Ovary (tissue), 10 donors: ENCODE measurements at places on chromosomes 6 and 20. TPM values are rescaled to one million over a fixed set of nuclear protein-coding genes. Genes with fewer than 3 reads are reported as not detected.

DNA sequence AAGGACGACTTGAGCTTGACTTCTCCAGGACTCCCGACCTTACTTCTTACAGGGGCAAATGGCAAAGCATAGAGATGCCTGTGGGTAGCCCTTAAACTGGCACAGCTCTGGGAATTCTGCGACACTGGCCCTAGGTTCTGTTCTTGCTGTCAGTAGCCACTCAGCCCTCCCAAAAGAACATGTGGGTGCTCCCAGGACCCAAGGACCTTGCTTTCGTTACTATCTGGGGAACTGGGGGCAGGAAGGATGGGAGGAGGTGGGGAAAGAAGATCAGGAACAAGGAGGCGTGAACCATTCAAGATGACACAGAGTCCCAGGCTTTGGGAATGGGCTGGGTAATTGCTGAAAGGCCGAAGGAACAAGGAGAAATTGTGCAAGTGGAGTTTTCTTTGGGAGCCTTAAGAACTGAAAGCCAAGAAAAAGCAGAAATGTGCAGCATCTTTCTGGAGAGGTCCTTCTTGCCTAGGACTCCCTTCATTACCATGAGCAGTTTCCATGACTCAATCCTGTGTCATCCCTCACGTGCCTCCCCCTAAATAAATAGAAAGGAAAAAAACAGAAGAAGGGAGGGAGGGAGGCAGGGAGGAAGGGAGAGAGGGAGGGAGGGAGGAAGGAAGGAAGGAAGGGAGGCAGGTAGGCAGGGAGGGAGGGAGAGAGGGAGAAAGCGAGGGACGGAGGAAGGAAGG, 284.6 kb upstream of the FOXQ1 start:
- no peak overlapping the region for H3K4me3 ChIP-seq
- H3K27ac ChIP-seq: no peak overlapping the region
- no peaks in the 10 kb centered on the region for H3K4me1 ChIP-seq
- H3K36me3 ChIP-seq: no peaks in the 10 kb centered on the region
- no peaks in the 10 kb centered on the region for H3K27me3 ChIP-seq

The MEI4 gene
- total RNA-seq: 0.05 TPM

- DNase-seq: no peak
- H3K4me1 ChIP-seq: no peaks in the 10 kb centered on the region
- H3K4me3 ChIP-seq: no peak overlapping the region
- H3K27me3 ChIP-seq: no peaks in the 10 kb centered on the region
- H3K27ac ChIP-seq: no peak overlapping the region
- H3K36me3 ChIP-seq: no peaks in the 10 kb centered on the region
Observed at GRCh38 chr6:37501632-37502491, 2.2 kb upstream of the CCDC167 start.

The HDAC2 gene
- 66.7 TPM for total RNA-seq

GRCh38 chr6:153564803-153565202, 433.7 kb upstream of the RGS17 start:
- no peak overlapping the region for H3K27ac ChIP-seq
- H3K36me3 ChIP-seq: no peaks in the 10 kb centered on the region
- no peaks in the 10 kb centered on the region for H3K27me3 ChIP-seq

The LY6G6C gene
- 4.9 TPM for total RNA-seq

GRCh38 chr20:4050203-4050980, 35.0 kb upstream of the RNF24 start:
- DNase-seq: no peak
- H3K36me3 ChIP-seq: no peaks in the 10 kb centered on the region
- H3K4me3 ChIP-seq: no peak overlapping the region
- no peaks in the 10 kb centered on the region for H3K27me3 ChIP-seq

The CLPSL1 gene
- not detected for total RNA-seq

GRCh38 chr6:163675611-163676010, 261.1 kb downstream of the QKI start:
- no peaks in the 10 kb centered on the region for H3K27me3 ChIP-seq
- H3K4me1 ChIP-seq: no peaks in the 10 kb centered on the region
- H3K36me3 ChIP-seq: no peaks in the 10 kb centered on the region
- no peak for DNase-seq

GRCh38 chr20:44576297-44576696, 6.1 kb upstream of the PKIG start:
- no peak overlapping the region for H3K4me3 ChIP-seq
- H3K4me1 ChIP-seq: peaks cover 15% of the 10 kb centered on the region

The GJA10 gene
- total RNA-seq: not detected

GRCh38 chr6:119127627-119128026, 49.2 kb upstream of the FAM184A start:
- H3K4me1 ChIP-seq: no peaks in the 10 kb centered on the region
- DNase-seq: no peak
- no peak overlapping the region for H3K27ac ChIP-seq
- no peaks in the 10 kb centered on the region for H3K27me3 ChIP-seq
- no peak overlapping the region for H3K4me3 ChIP-seq

GRCh38 chr6:89400912-89401399, 11.1 kb downstream of the RRAGD start:
- H3K27ac ChIP-seq: no peak overlapping the region
- H3K4me3 ChIP-seq: no peak overlapping the region
- H3K27me3 ChIP-seq: no peaks in the 10 kb centered on the region
- no peaks in the 10 kb centered on the region for H3K4me1 ChIP-seq
- no peak for DNase-seq

The KIF13A gene
- 35.3 TPM for total RNA-seq

The STXBP5 gene
- total RNA-seq: 7.6 TPM

The NOX3 gene
- total RNA-seq: not detected

The OR2J3 gene
- 0.12 TPM for total RNA-seq

GRCh38 chr6:25717866-25718740, 36.4 kb upstream of the SLC17A4 start:
- no peak overlapping the region for H3K4me3 ChIP-seq
- no peaks in the 10 kb centered on the region for H3K36me3 ChIP-seq
- no peak for DNase-seq
- no peaks in the 10 kb centered on the region for H3K27me3 ChIP-seq
- H3K4me1 ChIP-seq: no peaks in the 10 kb centered on the region

DNA sequence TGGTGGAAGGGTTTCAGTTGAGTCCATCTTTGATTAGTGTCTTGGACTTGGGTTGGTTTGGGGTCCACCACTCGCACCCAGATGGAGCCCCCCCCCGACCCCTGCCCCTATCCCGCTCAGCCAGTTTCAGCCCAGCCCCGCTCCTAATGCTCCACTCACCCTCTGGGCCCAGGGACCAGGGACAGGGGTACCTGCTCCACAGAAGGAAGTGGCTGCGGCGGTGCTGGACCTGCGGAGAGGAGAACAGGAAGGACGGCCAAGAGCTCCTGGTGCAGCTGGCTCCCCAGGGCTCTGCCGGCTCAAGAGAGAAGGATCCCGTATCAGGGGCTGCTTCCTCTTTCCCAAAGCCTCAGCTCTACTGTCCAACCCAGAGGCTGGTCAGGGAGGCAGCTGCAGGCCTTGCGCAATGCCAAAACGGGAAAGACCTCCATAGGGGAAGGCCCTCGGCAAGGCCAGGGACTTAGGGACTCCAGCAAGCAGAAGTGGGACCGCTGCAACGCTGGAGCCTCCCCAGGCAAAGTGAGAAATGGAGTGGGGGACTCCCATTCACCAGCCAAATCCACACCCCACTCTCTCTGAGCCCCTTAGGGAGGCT, at the start of gene SIGLEC1:
TSS of gene SIGLEC1 (minus strand) at position 322 of the 595 bp plus-strand sequence. CDS start 5,472 bp downstream, outside the sequence.
- H3K4me3 ChIP-seq: no peak within 1 kb of the TSS
- H3K27ac ChIP-seq: no peak within 1 kb of the TSS
- H3K27me3 ChIP-seq: no peaks in the 10 kb centered on the region
- no peaks in the 10 kb centered on the region for H3K4me1 ChIP-seq
- no peak for DNase-seq

The ALDH5A1 gene
- 17.0 TPM for total RNA-seq

- no peaks in the 10 kb centered on the region for H3K4me1 ChIP-seq
- H3K27ac ChIP-seq: no peak overlapping the region
- no peak for DNase-seq
- no peak overlapping the region for H3K4me3 ChIP-seq
- H3K27me3 ChIP-seq: no peaks in the 10 kb centered on the region
Observed at GRCh38 chr6:140909156-140909555, 1223.6 kb upstream of the GJE1 start.

The DNAH8 gene
- not detected for total RNA-seq

The SLC22A2 gene
- not detected for total RNA-seq

The RHAG gene
- not detected for total RNA-seq

The SLC24A3 gene
- 40.5 TPM for total RNA-seq

The PROCR gene
- total RNA-seq: 9.1 TPM

DNA sequence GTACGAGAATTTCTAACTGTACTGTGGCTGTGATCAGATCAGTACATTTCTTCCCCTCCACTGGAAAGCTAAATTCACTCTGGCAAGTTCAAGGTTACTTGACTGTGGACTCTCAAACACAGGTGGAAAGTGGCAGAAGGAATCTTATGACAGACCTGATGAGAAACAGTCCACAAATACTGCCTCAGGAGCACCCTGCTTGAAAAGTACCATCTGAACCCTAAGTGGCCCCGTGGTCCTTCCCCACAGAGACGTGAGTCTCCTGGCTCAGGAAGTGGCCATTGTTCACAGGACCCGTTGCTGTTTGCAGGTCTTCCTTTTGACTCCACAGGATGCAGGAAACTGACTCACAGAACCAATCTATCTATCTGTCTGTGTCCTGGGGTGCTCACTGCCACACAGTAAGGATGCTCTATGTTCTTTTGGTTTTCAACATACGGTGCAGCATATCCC, 47.5 kb upstream of the NHSL1 start:
- no peak overlapping the region for H3K27ac ChIP-seq
- no peaks in the 10 kb centered on the region for H3K27me3 ChIP-seq
- H3K4me1 ChIP-seq: peaks cover 2% of the 10 kb centered on the region
- no peak overlapping the region for H3K4me3 ChIP-seq
- DNase-seq: no peak
- H3K36me3 ChIP-seq: no peaks in the 10 kb centered on the region

GRCh38 chr6:131762984-131763383, 44.8 kb upstream of the ENPP1 start:
- peaks cover 5% of the 10 kb centered on the region for H3K4me1 ChIP-seq
- DNase-seq: no peak
- no peaks in the 10 kb centered on the region for H3K27me3 ChIP-seq

DNA sequence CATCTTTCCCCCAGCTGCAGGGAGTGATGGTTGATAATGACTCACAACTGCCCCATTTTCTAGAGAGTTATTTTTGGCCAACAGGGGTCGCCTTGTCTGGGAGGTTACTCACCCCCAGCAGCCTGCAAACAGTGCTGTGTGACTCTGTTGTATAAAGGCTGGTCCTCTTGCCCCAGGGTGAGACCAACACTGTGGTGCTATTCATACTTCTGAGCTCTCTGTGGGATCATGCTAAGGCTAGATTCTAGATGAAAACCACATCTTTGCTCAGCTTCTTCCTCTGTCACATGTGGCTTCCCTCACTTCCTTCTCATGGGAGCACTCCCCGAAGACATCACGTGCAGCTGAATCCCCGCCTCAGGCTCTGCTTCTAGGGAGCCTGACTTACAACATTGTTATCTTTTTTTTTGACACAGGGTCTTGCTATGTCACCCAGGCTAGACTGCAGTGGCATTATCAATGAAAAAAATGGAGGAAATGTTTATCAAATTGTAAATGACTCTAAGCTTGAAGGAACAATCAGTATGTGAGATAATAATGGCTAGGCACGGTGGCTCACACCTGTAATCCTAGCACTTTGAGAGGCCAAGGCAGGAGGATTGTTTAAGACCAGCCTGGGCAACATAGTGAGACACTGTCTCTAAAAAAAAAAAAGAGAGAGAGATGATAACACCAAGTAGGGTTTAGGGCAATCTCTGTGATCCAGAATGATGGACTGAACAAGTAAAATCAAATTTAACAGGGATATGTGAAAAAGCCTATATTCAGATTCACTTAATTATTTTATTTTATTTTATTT, 55.7 kb upstream of the SLC23A2 start:
- H3K4me3 ChIP-seq: no peak overlapping the region
- H3K27me3 ChIP-seq: no peaks in the 10 kb centered on the region
- no peaks in the 10 kb centered on the region for H3K4me1 ChIP-seq
- no peaks in the 10 kb centered on the region for H3K36me3 ChIP-seq
- no peak overlapping the region for H3K27ac ChIP-seq

- no peak for DNase-seq
- no peaks in the 10 kb centered on the region for H3K36me3 ChIP-seq
- no peak overlapping the region for H3K4me3 ChIP-seq
- no peak overlapping the region for H3K27ac ChIP-seq
- H3K4me1 ChIP-seq: no peaks in the 10 kb centered on the region
Observed at GRCh38 chr6:20789162-20789561, 254.9 kb downstream of the CDKAL1 start.

DNA sequence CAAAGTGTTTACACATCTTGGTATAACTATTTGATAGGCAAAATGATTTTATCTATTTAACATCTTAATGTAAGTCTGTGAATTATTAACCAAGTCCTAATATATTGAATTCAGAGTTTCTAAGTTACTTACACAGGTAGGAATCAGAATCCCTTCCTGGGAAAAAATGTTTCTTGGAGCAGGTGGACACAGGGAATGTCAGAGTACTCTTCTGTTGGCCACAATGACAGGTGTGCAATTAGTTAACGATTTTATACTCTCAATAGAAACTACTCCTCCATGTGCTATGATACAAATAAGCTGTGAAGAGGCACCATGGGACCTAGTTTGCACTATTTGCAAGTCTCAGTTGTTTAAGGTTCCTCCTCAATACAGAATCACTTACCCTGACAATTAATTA, 821 bp upstream of the TAAR5 start:
- H3K4me3 ChIP-seq: no peak overlapping the region
- DNase-seq: no peak

The RAET1L gene
- total RNA-seq: not detected

DNA sequence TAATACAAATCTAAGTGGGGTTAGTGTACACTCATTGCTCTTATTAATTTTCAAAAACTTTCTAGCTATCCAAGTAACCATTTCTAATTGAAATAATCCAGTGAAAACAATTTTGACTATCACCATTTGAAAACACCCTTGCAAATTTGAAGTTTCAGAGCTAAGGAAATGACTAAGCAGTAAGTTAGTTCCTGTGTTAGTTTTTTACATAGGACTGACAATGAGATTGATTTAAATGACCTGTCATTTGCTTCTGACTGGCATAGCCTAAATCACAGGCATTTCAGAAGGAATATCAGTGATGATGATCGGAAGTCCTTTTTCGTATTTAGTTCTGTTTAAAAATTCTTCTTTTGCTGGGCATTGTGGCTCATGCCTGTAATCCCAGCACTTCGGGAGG, 27.0 kb downstream of the STK4 start:
- peaks cover 4% of the 10 kb centered on the region for H3K4me1 ChIP-seq
- no peaks in the 10 kb centered on the region for H3K27me3 ChIP-seq
- DNase-seq: no peak

The SLC35F1 gene
- total RNA-seq: 0.12 TPM

The BAG2 gene
- total RNA-seq: 9.4 TPM

GRCh38 chr6:148144917-148145521, 197.6 kb upstream of the SASH1 start:
- DNase-seq: peak; percentile 54
- no peaks in the 10 kb centered on the region for H3K36me3 ChIP-seq
- no peaks in the 10 kb centered on the region for H3K4me1 ChIP-seq
- H3K4me3 ChIP-seq: no peak overlapping the region

DNA sequence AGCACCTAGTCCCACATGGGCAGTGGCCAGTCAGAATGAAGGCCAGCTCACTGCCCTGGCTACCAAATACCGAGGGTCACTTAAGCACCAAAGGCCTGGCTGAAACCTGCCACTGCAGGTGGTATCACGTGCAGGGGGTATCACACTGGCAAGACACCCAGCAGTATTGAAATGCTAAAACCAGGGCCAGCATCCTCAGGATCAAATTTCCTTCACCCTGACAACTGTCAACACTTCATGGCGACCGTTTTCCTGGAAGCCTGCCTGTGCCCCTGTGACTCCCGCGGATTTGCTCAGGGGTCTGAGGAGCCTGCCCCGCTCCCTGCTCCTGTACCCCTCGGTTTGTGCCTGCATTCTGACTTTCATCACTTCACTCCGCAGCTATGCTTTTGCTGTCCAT, 151.1 kb downstream of the TTLL2 start:
- peaks cover 3% of the 10 kb centered on the region for H3K4me1 ChIP-seq
- no peaks in the 10 kb centered on the region for H3K27me3 ChIP-seq
- DNase-seq: no peak
- no peak overlapping the region for H3K4me3 ChIP-seq
- H3K27ac ChIP-seq: no peak overlapping the region
